ENCODE measurements at places on chromosomes 6 and 20. TPM values are rescaled to one million over a fixed set of nuclear protein-coding genes. Genes with fewer than 3 reads are reported as not detected.
A peak's percentile ranks its signal among the peaks of the same experiment; 100 is the strongest.

DNA sequence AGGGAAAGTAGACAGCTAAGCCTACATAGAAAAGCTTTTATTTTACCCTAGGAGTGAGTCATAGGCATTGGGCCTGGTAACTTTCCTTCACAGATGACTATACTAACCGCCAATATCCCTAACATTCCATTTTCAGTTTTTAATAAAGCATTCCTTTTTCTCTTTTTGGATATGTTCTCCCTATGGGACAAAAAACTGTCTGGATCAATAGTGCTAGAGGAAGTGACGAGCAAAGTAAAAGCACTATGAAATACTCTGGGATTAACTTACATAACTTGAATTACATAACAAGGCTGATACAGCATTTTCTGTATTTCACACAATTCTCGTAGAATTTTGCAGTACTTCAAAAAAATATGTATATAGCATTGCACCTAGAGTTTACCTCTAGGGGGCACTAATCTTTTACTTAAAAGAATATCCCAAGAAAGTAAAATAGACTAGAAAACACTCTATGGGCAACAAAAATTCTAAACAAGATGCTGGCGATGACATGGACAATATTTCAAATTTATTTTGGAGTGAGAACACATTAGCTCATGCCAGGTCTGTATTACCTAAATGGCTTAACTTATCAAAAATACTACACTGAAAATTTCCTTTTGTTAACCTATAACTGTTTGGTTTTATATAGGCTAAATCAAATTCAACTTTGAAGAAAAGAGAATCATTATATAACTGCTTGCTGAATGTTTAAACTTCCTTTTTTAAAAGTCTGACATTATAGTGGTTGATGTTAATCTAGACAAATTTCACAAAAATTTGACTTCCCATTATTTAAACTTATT lies 66.3 kb upstream of the DST start:
- no peaks in the 10 kb centered on the region for H3K36me3 ChIP-seq
- peak overlapping the region; percentile 8 for H3K27ac ChIP-seq
- no peaks in the 10 kb centered on the region for H3K27me3 ChIP-seq
- no peak for DNase-seq
- H3K4me1 ChIP-seq = no peaks in the 10 kb centered on the region

- no peak for DNase-seq
- H3K36me3 ChIP-seq = no peaks in the 10 kb centered on the region
- no peak overlapping the region for H3K27ac ChIP-seq
Measured at GRCh38 chr6:158338311-158339112, 26.2 kb downstream of the TULP4 start.

DNA sequence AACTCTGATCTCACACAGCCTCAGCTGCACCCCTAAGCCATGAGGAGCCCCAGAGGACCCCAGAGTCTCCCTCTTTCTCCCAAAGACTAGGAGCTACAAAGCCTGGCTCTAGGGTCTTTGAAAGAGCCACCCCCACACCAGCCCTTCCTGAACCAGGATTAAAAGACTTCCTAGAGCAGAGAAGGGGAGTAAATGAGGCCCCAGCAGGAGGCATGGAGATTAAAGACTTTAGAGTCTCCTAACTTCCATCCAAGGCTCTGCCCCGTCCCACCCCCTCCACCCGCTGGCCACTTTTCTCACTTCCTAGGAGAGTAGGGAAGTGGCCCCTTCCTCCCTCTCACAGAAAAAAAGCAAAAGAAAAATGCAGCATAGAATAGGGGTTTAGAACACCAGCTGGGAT lies 1.7 kb downstream of the PREX1 start:
- H3K4me3 ChIP-seq = no peak overlapping the region
- H3K27me3 ChIP-seq = no peaks in the 10 kb centered on the region
- no peaks in the 10 kb centered on the region for H3K36me3 ChIP-seq
- DNase-seq = no peak

DNA sequence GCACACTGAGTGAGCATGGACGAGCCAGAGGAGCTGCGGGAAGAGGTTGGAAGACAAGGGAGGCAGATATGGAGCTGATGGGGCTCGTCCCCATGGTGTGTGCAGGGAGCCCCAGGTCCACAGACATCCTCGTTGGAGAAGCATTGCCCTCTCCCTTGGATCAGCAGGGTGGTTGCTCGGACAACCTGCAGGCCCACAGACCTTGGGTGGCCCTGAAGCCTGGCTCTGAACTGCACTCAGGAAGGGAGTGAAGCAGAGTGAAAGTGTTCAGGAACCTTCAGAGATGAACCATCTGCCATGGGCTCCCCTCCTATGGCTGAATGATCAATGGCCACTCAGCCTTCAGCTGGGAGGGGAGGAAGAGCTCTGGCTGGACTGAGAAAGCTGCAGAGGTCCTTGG lies 43.3 kb upstream of the LRFN2 start:
- H3K4me3 ChIP-seq = no peak overlapping the region
- H3K27me3 ChIP-seq = no peaks in the 10 kb centered on the region
- no peaks in the 10 kb centered on the region for H3K4me1 ChIP-seq
- no peak for DNase-seq

The NKAPL gene
- total RNA-seq = not detected

GRCh38 chr6:167957626-167958025 lies 39.8 kb upstream of the KIF25 start:
- no peak overlapping the region for H3K27ac ChIP-seq
- DNase-seq = no peak
- H3K36me3 ChIP-seq = no peaks in the 10 kb centered on the region
- no peaks in the 10 kb centered on the region for H3K27me3 ChIP-seq
- no peaks in the 10 kb centered on the region for H3K4me1 ChIP-seq

DNA sequence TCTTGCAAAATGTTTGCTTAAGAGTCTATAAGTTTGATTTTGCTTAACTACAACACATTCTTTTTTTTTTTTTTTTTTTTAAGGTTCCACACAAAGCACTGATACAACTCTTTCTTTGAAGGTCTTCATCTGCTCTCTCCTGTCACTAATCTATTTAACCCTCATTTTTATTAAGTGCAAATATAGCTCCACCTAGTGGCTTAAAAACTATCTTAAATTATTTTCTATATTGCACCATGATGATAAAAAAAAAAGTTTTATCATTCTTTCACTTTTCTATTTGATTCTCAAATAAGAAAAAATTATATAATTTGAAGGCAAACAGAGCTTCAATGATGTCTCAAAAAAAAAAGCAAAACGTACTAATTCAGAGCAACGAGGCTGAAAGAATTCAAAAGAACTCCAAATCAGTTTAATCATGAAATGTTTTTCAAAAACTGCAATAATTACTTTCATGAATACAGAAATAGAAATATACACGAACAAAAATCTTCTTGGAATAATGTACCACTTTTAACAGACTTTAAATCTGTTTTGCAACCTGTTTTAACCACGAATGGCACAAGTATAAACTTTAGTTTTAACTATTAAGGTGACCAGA lies 12.8 kb downstream of the ESF1 start:
- no peak for DNase-seq
- H3K27ac ChIP-seq = no peak overlapping the region
- H3K4me3 ChIP-seq = no peak overlapping the region
- no peaks in the 10 kb centered on the region for H3K36me3 ChIP-seq
- no peaks in the 10 kb centered on the region for H3K4me1 ChIP-seq

Measured in uterus (tissue), 4 donors.